ENCODE measurements at places on chromosomes 16 and 17. TPM values are rescaled to one million over a fixed set of nuclear protein-coding genes. Genes with fewer than 3 reads are reported as not detected.

The KRT24 gene
- polyA plus RNA-seq = not detected

The DLX4 gene
- polyA plus RNA-seq = 0.60 TPM

DNA sequence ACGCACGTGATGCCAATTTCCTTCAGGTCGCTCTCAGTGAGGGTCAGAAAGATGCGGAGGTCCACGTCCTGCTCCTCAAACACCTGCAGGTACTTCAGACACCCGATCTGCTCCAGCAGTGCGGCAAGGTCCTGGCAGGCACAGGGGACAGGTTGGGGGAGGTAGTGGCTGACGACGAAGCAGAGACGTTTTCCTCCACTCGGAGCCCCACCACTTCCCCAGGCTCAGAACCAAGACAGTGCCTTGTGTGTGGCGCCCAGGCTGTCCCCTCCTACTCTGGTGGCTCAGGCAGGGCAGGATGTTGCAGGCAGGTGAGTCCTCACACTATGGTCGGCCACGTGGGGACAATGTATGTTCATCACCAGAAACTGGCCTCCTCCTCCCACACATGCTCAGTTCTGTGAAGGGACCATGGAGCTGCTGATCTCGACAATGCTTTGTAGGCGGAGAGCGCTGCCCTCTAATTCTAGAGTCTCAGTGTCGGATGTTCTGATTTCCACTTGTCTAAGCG, 5.7 kb downstream of the NUDT16L1 start:
- no peak for DNase-seq

- no peak for DNase-seq
Measured at GRCh38 chr17:8001976-8002720, at the start of gene GUCY2D. TSS of gene GUCY2D (plus strand) at chr17:8002615. CDS start at chr17:8003048, 433 bp downstream.

- DNase-seq = no peak
Measured at GRCh38 chr17:74987909-74988711, 678 bp downstream of the CDR2L start.

GRCh38 chr17:75752802-75753513, 12.0 kb downstream of the GALK1 start:
- no peak for DNase-seq

DNA sequence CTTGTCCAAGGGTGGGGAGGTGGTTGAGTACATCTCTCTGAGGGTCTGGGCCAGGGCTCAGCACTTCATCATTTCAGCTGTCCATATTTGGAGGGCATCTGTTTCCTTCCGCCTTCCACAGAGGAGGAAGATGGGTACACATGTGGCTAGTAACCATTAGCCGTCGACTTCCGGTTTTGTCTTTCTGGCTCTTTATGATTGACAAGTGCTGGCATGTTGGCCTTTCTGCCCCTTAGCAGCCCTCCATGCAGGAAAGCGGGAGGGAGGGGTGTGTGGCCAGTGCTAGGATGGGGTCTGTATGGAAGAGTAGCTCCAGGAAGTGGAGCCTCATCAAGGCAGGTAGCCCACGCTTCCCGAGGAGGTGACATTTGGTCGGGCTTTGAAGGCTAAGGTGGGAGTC, 69.6 kb downstream of the RAI1 start:
- no peak for DNase-seq

GRCh38 chr17:8121681-8122421, 2.1 kb downstream of the HES7 start:
- no peak for DNase-seq

DNA sequence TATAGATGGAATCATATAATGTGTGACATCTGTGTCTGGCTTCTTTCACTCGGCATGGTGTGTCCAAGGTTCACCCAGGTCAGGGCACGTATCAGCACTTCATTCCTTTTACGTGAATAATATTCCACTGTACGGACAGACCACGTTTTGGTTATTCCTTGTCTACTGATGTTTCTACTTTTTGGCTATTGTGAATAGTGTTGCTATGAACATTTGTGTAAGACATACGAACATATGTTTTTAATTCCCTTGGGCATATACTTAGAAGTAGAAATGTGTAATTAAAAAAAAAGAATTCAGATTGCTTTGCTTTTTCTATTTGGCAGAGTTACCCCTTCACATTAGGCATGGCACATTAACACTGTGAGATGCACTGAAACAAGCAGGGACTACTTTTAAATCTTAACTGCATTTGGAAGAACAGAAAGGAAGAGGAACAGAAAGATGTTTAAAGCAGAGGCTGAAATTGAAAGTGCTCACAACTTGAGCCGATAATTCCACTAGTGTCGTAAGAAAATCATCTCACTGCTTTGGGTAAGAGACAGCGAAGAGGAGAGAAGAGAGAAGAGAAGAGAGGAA, 105.3 kb downstream of the VPS53 start:
- DNase-seq = no peak

GRCh38 chr17:8123695-8124349, at the start of gene HES7:
TSS of gene HES7 (minus strand) at chr17:8124106. CDS start at chr17:8124084, 22 bp downstream.
- DNase-seq = no peak

GRCh38 chr16:87047221-87048037, 269.8 kb downstream of the C16orf95 start:
- DNase-seq = no peak

- DNase-seq = no peak
Measured at GRCh38 chr17:44159519-44160210, 10.8 kb upstream of the ASB16 start.

GRCh38 chr16:12132290-12132689, 155.8 kb downstream of the SNX29 start:
- no peak for DNase-seq

DNA sequence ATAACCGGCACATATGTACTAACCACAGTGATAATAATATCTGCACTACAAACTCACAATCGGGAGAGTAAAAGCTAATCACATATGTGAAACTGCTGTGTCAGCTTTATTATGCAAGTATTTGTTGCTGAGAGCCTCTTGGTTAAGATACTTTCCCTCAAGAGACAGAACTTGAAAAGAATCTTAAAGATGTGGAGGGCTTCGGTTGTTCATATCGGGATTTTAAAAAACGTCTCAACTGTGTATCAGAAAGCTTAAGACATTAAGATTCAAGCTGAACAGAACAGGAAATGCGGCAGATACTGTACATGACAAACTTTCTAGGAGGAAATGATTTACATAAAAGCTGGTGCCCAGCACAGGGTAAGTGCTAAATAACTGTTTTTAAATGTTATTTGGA, 27.5 kb upstream of the HLF start:
- no peak for DNase-seq

Data from left renal pelvis (tissue), 4 donors.